ENCODE measurements at places on chromosomes 2 and 18.

GRCh38 chr2:47014564-47015051 is 99.0 kb upstream of the MCFD2 start:
- no peak for DNase-seq

GRCh38 chr2:113711851-113712250 is 44.6 kb downstream of the SLC35F5 start:
- no peak for DNase-seq

DNA sequence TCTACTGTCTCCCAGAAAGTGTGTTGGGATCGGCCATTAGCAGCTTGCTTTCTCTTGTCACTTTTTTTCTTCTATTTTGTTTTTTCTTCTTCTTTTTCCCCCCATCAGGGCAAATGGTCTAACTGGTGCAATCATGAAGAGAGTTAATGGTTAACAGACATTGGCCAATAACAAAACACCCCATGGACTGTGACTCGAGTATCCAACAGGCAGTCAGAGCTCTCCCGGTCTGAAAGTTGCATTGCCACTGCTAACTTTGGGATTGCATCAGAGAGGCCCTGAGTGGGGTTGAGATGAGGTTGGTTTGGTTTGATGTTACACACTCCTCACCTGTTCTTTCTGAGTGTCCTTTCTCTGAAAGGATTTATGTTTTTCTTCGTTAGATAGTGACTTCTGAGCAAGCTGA is 12.9 kb upstream of the SNORC start:
- no peak for DNase-seq

- DNase-seq: no peak
Observed at GRCh38 chr2:191178806-191179514, 28.2 kb upstream of the STAT4 start.

DNA sequence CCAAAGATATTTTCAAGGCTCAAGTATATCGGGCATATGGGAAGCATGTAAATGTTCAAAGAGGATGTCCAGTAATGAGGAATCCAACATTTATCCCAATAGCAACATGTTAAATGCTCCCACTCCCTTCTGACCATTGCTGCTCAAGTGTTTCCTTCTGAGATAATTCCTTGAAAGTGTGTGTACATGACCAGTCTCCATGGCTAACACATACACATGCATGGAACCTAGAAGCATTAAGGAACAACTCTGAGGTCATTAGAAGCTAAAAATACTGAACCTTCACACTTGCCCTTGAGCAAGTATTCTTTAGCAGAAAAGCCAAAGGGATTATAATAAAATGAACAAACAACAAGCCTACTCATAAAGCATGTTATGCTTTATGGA is 433.8 kb upstream of the TCF4 start:
- DNase-seq: no peak

DNA sequence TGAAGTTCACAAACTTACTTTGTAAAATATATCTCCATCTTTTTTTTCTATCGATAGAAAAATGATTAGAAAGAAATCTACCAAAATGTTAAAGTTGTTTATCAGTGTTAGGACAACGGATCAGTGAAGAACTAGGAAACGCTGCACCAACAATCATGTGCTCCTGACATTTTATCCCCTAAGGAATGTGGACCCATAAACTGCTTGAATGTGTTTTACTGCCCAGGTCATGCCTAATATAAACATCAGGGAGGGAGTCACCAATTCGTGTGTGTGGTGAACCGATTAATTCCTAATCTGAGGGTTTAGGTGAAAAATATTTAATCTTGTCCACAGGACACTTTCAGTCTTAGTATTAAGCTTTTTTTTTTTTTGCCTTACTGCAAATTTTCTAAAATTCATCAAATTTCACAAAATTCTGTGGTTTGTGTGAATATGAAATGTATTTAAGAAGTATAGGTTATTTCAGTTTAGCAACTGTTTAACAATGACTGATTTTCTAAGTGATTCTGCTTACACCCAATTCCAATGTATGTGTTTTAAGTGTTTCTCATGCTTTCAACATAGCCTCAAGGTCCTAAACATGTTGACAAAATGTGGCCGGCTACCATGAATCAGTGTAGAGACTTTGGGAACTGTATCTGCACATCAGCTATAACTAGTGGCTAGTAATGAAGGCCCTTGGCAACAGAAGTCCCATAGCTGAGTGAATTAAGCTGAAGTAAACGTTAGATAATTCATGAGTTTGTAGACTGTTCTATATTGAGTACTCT is 11.1 kb upstream of the KIDINS220 start:
- DNase-seq: no peak

DNA sequence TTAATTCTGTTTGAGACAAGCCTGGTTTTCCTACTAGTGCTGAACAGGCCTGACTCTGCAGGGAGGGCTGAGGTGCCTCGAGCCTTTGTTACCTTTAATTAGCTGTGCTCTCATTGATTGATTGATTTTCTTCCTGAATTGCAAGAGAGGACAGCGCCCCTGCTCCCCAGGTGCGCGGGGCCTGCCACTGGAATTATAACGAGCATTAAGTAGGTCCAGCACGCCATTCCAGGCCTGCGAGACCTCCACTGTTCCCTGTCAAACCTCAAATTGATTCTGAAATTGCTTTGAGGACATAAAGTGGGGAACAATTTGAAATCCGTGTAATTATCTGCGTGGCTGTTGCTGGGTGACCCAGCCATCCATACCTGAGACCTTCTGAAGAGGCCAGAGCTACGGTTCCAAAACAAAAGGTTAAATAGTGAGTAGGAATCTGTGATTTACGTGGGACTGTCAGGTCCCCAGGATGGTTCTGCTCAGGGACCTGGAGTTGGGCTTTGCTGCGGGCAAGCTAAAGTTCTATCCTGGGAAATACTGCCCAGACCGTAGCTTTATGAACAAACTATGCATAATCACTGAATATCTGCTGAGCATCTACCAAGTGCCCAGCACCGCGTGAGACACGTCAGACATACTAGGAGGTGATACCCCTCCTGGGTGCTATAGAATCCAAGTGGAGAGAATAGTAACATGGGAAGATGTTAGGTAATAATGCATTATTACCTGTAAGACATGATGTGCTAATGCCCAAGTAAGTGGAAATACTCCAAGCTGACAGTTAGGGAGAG is 104.1 kb downstream of the ZBTB7C start:
- DNase-seq: peak; percentile 52

GRCh38 chr2:236706288-236706687 is 136.7 kb downstream of the ACKR3 start:
- no peak for DNase-seq

GRCh38 chr2:20641123-20641985 is 9.5 kb downstream of the HS1BP3 start:
- peak; percentile 83 for DNase-seq

GRCh38 chr2:113203217-113203530 is 29.4 kb downstream of the PSD4 start:
- DNase-seq: no peak

- no peak for DNase-seq
Observed at GRCh38 chr2:142725386-142725785, 152.1 kb upstream of the KYNU start.

- DNase-seq: no peak
Observed at GRCh38 chr2:208306291-208306690, 40.2 kb downstream of the PIKFYVE start.

- peak; percentile 53 for DNase-seq
Observed at GRCh38 chr2:24203029-24203786, 28.4 kb downstream of the FAM228A start.

DNA sequence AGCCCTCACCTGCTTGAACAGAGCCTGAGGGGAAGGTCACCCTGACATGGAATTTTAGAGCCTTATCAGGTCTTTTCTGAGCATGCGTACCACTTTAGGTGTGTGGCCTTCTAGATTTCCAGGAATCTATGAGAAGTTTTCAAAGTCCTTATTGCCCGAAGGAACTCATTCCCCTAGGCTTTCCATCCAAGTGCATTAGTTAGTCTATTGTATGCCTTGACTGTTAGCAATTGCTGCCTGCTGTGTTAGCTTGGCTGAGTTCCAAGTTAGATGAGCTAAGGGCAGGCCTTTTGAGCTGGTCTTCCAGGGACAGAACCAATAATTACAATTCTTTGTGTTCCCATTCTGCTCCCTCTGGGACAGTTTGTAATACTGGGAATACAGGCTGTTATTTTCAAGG is 30.8 kb upstream of the PUM2 start:
- no peak for DNase-seq

GRCh38 chr2:219727771-219728429 is 100.5 kb downstream of the SLC4A3 start:
- peak; percentile 43 for DNase-seq

DNA sequence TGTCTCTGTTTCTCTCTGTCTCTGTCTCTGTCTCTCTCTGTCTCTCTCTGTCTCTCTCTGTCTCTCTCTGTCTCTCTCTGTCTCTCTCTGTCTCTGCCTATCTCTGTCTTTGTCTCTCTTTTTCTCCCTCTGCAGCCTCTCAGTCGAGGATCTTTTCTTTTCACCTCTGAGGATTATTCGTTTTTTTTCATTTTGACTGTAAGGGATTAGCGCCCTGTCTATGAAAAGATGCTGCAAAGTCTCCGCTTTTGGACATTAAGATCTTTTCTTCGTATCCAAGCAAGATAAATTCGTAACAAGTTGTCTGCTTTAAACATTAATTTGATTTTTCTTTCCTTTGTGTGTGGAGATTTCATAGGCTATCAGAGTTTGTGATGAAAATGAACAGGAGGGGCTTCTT is 191.2 kb upstream of the TPO start:
- DNase-seq: no peak

DNA sequence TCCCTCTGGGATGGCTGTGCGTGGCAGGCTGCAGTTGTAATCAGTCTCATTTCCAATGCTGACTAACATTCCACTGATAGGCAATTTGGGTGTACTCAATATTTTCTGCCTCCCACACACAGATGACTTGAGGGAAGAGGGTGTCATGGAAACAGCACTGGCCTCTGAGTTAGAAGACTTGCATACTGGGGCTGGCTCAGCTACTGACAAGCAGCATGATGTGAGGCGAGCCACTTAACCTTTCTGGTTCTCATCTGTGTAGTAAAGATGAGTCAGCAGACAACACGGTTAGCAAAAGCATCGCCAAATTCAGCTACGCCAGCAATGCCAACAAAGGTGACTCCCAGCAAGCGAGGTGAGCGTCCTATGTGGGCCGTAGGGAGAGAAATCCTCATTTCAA is 73.5 kb downstream of the COLEC12 start:
- DNase-seq: peak; percentile 63

GRCh38 chr2:180196419-180196977 is 189.4 kb upstream of the CWC22 start:
- DNase-seq: peak; percentile 48

DNA sequence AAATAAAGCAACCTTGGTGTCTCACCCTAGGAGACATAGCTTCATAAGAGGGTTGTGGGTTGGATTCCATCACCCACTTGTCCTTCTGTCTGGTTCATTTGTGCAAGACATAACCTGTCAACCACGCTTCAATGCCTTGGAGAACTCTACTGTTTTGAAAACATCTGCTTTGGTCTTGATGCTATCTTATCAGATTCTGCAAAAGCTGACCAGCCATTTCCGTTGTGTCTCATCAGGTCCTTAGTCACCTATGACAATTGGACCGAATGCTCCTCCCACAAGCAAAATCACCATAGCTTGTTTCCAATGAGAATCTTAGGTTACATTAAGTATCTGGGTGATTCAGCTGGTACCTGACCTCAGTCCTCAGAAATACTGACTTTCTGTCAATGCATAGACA is 35.4 kb downstream of the STAT4 start:
- DNase-seq: no peak

GRCh38 chr2:73406996-73407395 is 21.4 kb downstream of the ALMS1 start:
- no peak for DNase-seq

DNA sequence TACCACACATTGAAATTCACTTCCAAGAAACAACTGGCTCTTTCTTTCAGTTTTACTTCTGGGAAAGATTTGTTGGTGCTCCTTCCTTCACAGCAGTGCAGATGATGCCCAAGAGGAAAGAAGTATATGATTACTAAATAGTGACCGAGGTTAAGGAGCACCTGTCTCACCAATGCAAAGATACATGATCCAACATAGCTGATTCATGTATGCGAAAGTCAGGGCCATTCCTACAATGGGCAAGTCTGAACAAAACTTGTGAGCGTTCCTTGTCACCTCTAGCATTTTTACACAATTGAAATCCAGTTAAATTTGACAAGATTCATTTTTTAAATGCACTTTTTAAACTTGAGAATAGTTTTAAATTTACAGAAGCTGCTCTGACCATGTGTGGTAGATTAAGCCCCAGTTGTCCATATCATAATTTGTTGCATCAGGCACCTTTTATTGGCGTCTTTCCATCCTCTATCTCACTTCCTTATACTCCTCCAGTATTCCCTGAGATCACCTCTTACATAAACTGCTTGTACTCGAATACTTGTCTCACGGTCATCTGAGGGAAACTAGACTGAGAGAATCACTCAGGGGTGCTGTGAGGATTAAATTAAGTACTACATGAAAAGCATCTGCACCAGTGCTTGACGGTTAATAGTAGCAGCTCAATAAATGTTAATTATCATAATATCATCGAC is 438.8 kb upstream of the CDH20 start:
- no peak for DNase-seq

DNA sequence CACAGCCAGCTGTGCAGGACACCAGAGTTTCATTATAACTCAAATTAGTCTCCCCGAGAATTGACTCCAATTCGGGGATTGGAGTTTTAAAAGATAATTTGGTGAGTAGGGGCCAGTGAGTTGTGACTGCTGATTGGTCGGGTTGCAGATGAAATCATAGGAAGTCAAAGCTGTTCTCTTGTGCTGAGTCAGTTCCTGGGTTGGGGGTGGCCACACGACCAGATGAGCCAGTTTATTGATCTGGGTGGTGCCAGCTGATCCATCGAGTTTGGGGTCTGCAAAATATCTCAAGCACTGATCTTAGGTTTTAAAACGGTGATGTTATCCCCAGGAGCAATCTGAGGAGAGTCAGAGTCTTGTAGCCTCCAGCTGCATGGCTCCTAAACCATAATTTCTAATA is 82.7 kb upstream of the SLC66A3 start:
- no peak for DNase-seq

GRCh38 chr2:16311521-16312440 is 353.9 kb downstream of the CYRIA start:
- no peak for DNase-seq

DNA sequence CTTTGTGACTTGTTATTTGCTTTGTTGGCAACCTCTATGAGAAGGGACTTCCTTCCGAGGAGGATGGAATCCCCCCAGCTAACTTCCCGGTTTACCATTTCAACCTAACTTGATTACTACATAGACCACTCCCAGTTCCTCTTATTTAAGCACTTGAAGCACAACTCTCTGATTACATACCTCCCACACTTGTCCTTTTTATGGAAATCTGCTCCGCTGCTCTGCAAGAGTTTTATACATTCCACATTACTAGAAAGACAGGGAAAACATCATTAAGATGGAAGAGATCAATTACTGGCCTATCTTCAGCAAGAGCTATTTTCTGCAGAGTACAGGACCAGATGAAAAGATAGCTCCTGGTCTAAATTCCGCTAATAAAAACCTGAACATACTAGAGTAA is 160.0 kb upstream of the PGAP1 start:
- no peak for DNase-seq

DNA sequence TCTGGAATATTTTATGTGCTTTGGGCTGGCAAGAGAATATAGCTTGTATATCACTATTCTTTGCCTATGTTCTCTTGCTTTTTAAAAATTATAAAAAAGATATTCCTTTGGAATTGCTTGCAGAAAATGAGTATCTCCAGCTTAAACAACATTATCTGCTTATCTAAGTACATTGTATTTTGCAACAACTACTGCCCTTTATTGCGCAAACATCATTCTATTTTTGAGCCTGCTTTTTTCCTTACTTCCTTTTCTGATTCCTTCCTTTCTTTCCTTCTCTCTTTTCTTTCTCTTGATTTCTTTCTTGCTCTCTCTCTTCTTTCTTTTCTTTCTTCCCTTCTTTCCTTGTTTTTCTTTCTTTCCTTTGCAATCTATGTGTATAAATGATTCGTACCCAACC is 74.0 kb downstream of the UNC80 start:
- no peak for DNase-seq
